ENCODE measurements at places on chromosomes 3 and 15.

DNA sequence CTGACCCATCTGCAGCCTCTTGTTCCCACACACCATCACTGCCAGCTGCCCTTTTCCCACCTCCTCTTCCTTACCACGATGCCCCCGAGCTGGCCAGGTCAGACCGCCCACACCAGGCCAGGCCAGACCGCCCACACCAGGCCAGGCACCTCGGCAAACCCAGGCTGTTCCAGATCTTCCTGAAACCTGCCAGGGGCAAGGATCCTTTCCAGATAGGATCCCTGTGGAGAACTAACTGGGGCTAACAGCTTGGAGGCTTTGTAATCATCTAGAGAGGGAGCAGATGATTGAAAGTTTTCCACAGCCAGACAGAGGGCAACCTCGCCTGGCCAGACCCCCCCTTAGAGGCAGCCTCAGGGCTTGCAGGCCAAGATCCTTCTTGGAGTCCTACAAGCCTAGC, 287.3 kb upstream of the TLE3 start:
- no peak for DNase-seq

- no peak for DNase-seq
These were observed 51.2 kb downstream of the SLTM start for GRCh38 chr15:58882243-58882642.

DNA sequence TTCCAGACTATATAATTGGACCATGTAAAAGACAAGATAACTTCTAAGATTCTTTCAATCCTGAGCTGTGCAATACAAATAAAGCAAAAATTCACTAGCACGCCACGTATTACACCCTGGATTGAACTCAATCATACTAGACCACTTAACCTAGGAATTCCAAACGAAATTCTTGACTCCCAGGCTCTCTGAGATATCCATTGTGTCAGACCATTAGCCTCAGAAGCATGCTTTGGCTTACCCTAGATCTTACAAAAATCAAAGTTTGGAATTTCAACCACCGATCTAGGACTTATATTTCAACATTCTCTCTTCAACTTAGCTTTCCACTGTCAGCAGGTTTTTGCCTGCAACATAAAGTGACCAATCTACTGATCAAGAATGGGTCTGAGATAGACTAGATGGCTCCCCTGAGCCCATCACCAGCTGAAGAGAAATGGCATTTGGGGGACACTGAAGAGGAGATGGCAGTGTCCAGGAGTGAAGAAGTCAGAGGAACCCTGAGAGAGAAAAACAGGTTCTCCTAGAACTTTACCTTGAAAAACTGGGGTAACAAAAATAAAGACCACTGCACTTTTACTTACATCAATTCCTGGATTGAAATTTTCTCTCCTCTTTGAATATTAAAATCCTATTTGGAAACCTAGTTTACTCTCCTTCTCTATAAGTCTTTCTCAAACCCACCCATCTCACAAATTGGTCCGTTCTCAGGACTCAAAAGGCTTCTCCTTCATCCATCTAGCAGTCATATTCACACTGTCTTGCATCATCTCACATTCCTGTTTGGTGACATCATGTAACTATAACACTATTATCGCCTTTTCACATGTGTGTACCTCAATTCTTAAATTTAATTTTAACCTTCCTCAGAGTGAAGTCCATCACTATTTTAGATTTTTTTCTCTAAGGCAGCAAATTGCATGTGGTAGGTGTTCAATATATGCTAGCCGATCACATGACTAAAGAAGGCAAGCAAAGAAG, 18.5 kb downstream of the CPNE4 start:
- no peak for DNase-seq

GRCh38 chr3:141941093-141941492, 64.7 kb downstream of the ATP1B3 start:
- no peak for DNase-seq

GRCh38 chr3:18572809-18573208, 147.7 kb upstream of the SATB1 start:
- no peak for DNase-seq

GRCh38 chr15:99753066-99753465, 19.8 kb upstream of the LYSMD4 start:
- DNase-seq, result no peak

- DNase-seq, result no peak
These were observed 836.8 kb upstream of the NECTIN3 start for GRCh38 chr3:110234831-110235230.

DNA sequence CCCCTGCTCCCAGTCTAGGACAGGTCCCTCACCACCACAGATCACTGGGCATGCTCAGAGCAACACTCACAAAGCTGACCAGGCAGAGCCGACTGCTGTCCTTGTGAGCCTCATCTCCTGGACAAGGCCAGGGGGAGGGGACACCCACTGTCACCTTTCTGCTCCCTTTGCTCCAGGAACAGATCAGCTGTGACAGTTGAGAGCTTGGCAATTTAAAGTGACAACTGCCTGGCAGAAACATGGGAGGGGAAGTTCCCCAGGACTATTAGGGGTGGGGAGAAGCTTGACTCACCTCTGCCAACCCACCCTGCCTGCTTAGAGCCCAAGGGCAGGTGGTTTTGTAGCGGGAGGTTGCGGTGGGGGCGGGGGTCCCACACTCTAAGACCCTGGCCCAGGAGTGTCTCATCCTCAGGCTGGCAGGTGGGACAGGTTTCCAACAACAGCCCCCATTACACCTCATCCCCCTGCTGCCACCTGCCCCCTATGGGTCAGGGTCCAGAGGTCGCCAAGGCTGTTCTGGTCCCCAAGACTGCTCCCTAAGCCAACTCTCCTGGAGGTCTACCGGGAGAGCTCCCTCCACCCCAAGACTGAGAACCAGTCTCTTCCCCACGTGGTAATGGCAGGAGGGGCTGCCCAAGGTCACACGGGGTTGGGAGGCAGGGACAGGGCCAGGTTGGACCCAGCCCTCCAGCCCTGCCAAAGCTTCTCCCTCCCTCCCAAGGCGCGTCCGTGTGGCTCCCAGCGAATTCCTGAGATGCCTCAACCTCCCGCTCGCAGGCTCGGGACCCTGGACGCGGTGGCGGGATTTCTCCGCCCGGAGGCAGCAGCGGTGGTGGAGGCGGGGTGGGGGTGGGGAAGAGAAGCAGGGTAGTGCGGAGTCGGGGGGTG, 80.4 kb downstream of the IQSEC1 start:
- DNase-seq, result no peak

DNA sequence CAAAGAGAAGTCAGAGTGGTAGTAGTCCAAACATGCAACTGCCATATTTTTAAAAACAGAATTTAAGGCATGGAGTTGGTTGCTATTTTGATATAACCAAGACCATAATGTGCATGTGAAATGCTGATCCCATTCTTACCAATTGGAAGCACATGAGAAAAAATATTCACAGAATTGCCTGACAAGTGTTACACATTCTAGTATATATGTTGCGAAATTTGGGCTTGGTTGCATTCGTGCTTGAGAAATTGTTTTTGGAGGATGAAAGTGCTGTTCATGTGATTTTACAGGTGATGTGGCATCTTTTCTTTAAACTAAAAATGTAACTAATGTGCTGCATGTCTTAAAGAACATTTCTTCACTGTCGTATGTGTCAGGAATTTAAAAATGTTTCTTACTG, 199.7 kb downstream of the CHL1 start:
- no peak for DNase-seq

DNA sequence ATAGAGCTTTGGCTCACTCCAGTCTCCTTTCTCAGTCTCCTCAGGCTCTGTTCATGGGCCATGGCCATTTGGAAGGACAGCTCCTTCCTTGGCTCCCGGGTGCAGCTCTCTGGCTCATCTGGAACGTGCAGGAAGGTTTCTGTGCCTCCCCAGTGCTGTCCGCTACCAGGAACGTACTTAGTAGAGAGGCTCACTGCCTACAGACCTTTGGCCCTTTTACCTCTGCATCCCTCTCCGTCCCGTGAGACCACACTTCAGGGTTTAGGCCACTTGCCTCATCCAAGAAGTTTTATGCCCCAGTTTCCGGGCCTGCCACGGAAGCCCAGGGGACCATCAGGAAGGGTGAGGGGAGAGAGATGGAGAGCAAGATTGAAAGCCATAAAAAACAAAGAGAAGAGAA, 20.9 kb downstream of the GRK7 start:
- no peak for DNase-seq

DNA sequence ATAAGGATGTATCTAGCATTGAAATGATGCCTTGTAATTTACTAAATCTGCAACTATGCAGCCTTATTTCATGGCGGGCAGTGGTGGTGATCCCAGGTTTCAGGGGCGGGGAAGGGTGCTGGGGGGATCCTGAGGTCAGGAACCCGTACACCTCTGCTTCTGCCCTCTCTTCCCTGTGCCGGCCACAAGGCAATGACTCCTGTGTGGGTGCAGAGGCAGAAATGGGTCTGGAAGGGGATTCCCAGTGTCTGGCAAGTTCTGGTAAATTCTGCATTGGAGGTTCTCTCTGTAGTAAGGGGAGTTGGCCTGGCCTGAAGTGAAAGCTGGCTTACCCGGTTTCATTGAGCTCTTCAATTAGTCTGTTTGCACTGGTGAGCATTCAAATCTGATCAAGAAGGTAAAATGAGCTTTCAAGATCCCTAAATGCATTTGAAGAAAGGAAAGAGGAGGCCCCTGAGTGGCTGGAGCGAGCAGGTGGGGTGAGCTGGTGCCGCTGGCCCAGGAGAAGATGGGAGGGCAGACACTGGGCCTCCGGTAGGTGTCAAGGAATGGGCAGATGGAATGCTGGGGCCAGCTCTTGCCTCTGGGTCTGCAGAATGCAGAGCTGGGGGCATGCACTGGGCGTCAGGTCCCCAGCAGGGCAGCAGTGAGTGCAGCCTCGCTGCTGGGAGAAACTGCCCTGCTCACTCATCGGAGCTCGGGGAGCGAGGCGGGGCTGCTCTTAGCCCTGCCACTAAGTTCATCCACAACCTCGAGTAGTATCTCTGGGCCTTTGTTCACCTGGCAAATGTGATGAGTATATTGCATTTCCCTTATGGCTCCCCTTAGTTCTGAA, 13.7 kb downstream of the NRROS start:
- DNase-seq, result no peak

GRCh38 chr3:70849911-70850699, 537.7 kb upstream of the MDFIC2 start:
- no peak for DNase-seq

GRCh38 chr15:67059127-67059553, 6.3 kb upstream of the SMAD3 start:
- DNase-seq, result no peak

DNA sequence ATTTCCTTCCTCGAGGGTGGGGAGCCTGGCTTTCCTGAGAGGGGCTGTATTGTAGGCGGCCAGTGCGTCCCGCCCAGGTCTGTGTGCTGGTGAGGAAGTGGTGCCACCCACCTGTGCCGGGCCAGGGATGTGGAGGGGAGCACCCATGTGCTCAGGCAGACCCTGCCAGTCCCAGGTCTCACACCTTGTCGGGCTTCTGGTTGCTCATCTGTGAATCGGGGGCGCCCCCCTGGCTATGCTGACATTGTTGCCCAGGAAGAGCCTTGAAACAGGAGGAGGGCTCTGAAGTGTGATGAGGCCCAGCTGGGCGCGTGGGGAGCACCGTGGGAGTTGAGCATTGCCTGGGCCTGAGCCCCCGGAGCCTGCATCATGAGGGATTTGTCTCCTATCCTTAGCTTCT, 4.8 kb downstream of the FBLN2 start:
- DNase-seq, result no peak

GRCh38 chr3:181932039-181932438, 220.3 kb downstream of the SOX2 start:
- no peak for DNase-seq
